Activated CD4-positive, alpha-beta T cell treated with anti-CD3 and anti-CD28 coated beads for 1 hour (primary cell): ENCODE measurements at places on chromosomes 3 and 15.

GRCh38 chr15:62715946-62716345 is 326.6 kb upstream of the TPM1 start:
- no peak for DNase-seq

GRCh38 chr15:80967451-80967850 is 22.2 kb downstream of the MESD start:
- no peak for DNase-seq

- no peak for DNase-seq
These were observed 163.4 kb upstream of the NSMCE3 start for GRCh38 chr15:29433050-29433318.

DNA sequence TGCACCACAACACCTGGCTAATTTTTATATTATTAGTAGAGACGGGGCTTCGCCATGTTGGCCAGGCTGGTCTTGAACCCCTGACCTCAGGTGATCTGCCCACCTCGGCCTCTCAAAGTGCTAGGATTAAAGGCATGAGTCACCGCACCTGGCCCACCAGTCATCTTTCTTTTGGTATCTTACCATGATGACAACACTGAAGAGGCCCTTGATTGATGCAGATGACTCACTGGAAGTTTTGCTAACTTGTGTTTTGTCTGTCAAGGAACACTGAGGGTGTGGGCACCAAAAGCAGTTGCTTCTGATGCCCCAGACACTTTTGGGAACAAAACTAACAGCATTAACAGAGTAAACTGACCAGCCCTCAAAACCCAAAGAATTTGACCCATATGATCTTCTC is 88.3 kb downstream of the MYO5A start:
- DNase-seq = no peak

DNA sequence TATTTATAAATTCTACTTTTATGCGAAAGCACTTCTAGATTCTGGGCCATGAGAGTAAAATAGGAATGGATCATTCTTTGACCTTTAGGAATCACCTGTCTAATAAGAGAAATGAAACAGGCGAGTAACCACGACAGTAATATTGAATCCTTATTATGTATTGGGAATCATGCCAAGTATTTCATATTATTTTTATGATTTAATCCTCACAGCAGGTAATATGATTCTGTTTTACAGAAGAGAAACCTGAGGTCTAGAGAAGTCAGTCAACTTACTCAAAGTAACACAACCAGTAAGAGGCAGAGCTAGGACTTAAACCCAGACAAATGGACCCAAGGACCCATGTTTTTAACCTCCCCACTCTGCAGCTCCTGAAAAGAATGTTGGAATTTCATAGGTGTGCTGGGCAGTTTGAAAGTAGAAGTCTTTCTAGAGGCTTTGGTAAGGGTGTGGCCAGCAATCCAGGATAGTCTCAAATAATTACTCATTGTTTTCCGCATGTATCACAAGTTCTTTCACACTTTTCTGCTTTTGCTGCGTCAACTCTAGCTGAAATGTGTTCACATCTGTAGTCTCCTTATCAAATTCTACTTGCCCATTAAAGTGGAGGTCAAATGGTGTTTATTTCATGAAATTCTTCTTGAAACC is 181.7 kb downstream of the TPRG1 start:
- no peak for DNase-seq

GRCh38 chr3:197512691-197513571 is 42.8 kb downstream of the BDH1 start:
- DNase-seq = no peak

- DNase-seq = no peak
These were observed 6.1 kb downstream of the ERICH6 start for GRCh38 chr3:150697646-150698045.

DNA sequence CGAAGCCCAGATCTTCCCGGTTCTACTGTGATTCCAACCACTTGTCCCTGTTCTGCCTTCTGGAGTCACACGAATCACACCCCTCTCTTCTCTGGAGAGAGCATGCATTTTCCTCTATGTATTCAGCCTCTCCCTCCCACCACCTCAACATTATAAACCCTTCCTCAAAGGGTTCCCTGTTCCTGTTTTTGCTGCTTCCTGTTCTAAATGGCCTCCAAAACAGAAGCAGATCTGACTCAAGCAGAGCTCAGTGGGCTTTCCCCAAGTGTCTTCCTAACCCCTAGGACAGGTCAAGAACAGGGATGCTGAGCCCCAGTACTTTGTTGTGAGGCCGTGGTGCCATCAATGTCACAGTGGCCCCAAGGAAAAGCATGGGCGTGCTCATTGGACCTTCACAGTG is 75.7 kb upstream of the ARNT2 start:
- no peak for DNase-seq

GRCh38 chr3:184582646-184583577 is 21.3 kb downstream of the EPHB3 start:
- DNase-seq = no peak

DNA sequence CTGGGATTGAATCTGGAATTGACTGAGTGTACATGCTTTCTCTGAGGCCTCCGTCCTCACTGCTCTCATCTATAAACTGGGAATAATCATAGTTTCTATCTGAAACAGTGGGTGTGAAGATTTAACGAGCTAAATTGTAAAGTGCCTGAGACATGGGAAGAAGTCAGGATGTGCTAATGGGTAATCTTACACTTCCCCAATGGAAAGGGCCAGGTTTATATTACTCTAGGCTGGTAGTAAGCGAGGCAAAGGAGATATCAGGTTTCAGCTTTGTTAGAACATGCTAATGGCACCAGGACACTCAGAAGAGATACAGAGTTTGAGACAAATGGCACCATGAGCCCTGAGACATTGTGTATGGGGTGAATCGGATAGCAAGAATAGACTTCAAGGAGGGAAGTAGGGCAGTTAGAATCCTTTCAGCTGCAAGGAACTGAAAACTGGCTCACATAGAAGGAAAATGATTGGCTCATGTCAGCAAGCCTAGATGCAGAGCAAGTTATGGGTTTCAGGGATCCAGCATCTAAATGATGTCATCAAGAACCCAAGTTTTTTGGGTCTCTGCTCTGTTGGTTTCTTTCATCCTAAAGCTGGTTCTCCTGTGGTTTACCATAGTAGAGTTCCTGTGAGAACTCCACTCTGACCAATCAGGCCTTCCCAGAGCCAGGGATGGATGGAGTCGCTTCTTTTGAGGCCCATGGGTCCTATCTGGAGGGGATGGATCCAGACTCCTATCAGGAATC is 21.8 kb downstream of the FLNB start:
- no peak for DNase-seq

DNA sequence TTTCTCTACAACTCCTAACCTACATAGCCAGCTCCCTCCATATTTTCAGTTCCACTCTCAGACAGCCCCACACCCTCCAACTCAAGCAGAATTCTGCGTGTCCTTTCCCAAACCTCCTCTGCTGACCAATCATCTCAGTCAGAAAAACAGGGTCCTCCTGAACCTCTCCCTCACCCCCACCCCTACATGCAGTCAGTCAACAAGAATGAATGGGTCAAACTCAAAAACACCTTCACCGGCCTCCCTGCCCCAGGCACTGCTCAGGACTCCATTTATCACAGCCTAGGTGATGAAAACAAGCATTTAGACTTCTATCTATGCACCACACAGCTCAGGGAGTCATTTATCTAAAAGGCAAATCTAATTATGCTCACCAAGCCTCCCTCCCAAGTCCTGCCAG is 32.4 kb downstream of the MYL3 start:
- DNase-seq = no peak

GRCh38 chr3:132568422-132568821 is 28.6 kb upstream of the ACKR4 start:
- no peak for DNase-seq

GRCh38 chr3:108295421-108296175 is 750 bp upstream of the HHLA2 start:
- DNase-seq = no peak

DNA sequence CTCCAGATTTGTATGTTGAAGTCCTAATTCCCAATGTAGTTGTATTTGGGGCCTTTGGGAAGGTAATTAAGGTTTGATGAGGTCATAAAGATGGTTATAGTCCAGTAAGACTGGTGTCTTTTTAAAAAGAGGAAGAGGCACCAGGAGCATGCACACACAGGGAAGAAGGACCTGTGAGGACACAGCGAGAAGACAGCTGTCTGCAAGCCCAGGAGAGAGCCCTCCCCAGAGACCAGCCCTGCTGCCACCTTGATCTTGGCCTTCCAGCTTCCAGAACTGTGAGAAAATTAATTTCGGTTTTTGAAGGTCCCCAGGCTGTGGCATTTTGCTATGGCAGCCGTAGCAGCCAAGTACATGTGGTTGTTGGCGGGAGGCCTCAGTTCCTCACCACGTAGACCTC is 32.8 kb upstream of the TSEN2 start:
- DNase-seq = no peak

DNA sequence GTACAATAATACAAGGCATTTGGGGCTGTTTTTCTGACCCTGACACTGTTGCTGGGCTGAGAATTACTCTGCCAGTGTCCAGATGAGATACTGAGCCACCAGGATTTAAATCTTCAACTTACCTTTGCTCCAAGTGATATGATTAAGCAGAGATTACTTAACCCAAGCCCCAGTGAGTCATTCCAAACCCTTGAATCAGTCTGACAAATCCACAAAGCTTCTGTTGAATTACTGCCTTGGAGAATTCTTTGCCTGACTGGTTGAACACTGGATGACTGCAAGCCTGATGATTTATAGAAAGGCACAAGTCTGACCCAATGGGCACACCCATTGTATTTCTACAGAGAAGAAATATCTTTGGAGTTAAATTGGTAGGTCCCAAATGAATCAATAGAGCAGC is 88.2 kb upstream of the TSC22D2 start:
- DNase-seq = no peak

- no peak for DNase-seq
These were observed 1.3 kb upstream of the HACD2 start for GRCh38 chr3:123586131-123586530.

- no peak for DNase-seq
These were observed 58.1 kb upstream of the USP3 start for GRCh38 chr15:63446255-63446654.

DNA sequence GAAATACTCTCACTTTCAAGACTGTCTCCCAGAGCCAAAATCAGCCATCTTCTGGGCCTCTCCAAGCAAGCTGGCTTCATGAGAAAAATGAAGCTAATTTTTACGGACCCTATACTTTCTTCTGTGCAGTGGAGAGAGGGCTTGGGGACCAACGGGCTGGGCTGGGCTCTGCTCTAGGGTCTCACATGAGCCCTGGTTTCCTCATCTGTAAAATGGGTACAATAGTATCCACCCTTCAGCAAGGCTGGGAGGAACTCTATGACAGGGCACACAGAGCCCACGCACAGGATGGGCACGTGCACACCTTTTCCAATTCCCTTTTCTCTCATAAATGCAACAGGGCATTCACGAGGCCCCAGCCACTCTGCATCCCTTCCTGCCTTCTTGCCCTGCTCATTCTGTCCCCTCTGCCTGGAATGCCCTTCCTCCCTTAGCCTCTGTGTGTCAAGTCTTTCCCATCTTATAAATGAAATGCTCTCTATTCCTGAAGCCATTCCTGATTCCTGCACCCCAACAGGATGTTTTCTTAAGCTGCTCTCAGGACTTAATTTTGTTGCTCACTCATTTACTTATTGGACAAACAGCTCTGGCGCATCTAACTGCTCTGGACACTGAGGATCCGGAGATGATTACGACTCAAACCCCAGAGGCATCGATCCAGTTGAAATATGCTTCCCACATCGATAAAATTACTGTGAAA is 32.9 kb upstream of the SEC13 start:
- DNase-seq = no peak

- DNase-seq = no peak
These were observed 188.4 kb downstream of the ADAMTSL3 start for GRCh38 chr15:83842281-83842680.

GRCh38 chr3:153970741-153971347 is 150.3 kb upstream of the ARHGEF26 start:
- no peak for DNase-seq

DNA sequence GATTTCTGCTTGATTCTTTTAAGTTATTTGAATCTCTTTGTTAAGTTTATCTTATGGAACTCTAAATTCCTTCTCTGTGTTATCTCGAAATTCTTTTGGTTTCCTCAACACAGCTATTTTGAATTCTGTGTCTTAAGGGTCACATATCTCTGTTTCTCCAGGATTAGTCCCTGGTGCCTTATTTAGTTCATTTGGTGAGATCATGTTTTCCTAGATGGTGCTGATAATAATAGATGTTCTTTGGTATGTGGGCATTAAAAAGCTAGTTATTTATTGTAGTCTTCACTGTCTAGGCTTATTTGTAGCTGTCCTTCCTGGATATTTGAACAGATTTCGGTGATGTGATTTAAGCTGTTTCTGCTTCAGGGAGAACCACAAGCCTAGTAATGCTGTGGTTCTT is 615.6 kb upstream of the NECTIN3 start:
- DNase-seq = no peak

- no peak for DNase-seq
These were observed 27.4 kb upstream of the IL1RAP start for GRCh38 chr3:190486533-190486864.

DNA sequence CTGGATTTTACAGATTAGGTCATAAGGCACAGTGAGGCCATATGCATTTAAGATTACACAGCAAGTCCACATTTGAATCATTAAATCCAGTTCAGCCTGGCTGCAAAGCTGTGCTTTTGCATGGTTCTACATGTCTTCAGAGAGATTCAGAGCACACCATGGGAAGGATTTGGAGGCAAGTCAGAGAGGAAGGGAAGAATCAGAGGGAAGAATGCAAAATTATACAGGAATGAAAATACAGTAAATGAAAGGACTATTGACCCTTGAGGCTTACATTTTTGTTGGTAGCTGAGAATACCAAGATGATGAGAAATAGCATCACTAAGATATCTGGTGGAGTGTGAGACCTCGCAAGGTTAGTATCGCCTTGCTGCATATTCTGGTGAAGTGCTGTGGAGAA is 13.9 kb downstream of the FILIP1L start:
- no peak for DNase-seq

GRCh38 chr15:96914081-96914480 is 583.6 kb downstream of the NR2F2 start:
- no peak for DNase-seq

DNA sequence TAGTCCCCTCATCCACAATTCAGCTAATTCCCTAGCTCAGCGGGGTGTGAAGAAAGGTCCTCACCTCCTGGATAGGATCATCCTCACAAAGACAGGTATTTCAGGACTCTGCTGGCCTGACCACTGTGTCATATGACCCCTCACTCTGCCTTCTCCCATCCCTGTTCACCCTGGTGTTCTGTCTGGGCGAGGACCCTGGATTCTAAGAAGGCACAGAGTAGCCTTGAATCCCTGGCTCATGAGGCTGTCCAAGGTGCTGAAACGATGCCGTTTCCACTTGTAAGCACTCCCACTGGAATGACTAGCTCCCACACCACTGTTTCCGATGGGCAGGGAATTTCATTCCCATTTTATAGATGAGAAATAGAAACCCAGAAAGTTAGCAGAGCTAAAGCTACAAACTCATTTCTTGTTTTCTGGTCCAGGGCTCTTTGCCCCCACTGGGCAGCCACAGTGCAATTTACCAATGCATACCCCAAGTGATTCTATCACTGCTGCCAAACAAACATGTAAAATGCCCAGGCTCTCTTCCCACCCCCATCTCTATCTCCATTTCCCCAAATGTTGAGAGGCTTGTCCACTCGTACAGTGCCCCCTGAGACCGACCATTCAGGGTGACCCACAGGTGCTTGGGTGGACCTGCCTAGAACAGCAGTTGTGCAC is 83.2 kb downstream of the RAB11A start:
- no peak for DNase-seq

GRCh38 chr15:58203537-58203936 is 65.4 kb downstream of the AQP9 start:
- no peak for DNase-seq

- DNase-seq = no peak
These were observed 27.5 kb downstream of the NR1I2 start for GRCh38 chr3:119809249-119810017.

- DNase-seq = no peak
These were observed 14.2 kb downstream of the SLC38A3 start for GRCh38 chr3:50219285-50219684.
